Skeletal muscle tissue (tissue), 5 donors: ENCODE measurements at places on chromosomes 2 and 18. TPM values are rescaled to one million over a fixed set of nuclear protein-coding genes. Genes with fewer than 3 reads are reported as not detected.

Gene ZSWIM2
- not detected for total RNA-seq

Gene SERPINE2
- total RNA-seq: 33.4 TPM

Gene NFE2L2
- 21.4 TPM for total RNA-seq

Gene CXXC1
- total RNA-seq: 13.6 TPM

Gene SP140L
- 3.7 TPM for total RNA-seq
